ENCODE measurements at places on chromosomes 16 and 17. TPM values are rescaled to one million over a fixed set of nuclear protein-coding genes. Genes with fewer than 3 reads are reported as not detected.

DNA sequence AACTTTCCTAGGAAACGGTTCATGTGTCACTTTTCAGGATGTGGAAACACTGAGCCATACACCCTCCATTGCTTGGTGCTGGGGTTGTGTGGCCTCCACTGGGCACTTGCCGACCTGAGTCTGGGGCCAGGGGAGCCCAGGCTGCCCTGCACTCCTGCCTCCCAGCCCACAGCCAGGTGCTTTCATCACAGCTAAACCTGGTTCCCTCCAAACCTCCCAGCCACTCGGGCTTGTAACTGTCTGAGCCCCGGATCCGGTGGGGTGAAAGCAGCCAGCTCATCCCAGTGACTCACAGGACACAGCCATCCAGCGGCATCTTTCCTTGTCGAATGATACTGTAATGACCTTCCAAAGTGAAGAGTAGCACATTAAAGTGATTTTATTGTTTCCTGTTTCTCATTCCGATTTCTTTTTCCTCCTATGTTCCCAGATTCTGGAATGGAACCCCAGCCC, 19.8 kb downstream of the CARHSP1 start:
- H3K27me3 ChIP-seq, result no peaks in the 10 kb centered on the region
- no peaks in the 10 kb centered on the region for H3K4me1 ChIP-seq
- peak overlapping the region; percentile 23 for H3K27ac ChIP-seq

- H3K4me3 ChIP-seq, result no peak overlapping the region
- no peaks in the 10 kb centered on the region for H3K27me3 ChIP-seq
- DNase-seq, result no peak
- H3K4me1 ChIP-seq, result no peaks in the 10 kb centered on the region
- H3K27ac ChIP-seq, result no peak overlapping the region
- H3K36me3 ChIP-seq, result no peaks in the 10 kb centered on the region
Observed at GRCh38 chr17:4994081-4994595, 3.2 kb downstream of the INCA1 start.

DNA sequence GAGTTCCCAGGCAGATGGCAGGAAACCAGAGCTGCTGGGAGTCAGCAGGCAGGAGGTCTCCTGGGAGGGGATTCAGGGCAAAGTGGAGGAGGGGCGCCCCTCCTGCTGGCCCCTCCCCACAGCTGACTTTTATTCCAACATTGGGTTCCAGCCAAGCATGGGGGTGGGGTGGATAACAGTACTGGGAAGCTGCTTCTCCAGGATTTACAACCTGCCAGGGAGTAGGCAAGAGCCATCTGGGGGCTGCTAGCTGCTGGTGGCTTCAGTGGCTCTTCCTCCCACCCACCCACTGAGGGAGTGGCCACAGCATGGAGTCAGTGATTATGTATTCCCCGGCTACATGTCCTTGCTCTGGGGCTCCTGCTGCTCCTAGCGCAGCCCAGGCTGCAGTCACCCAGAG, 36.8 kb downstream of the TMEM132E start:
- no peaks in the 10 kb centered on the region for H3K4me1 ChIP-seq
- peaks cover 77% of the 10 kb centered on the region for H3K27me3 ChIP-seq
- H3K27ac ChIP-seq, result no peak overlapping the region
- H3K36me3 ChIP-seq, result no peaks in the 10 kb centered on the region
- H3K4me3 ChIP-seq, result no peak overlapping the region
- DNase-seq, result no peak

GRCh38 chr16:66334853-66335574, 31.5 kb upstream of the CDH5 start:
- DNase-seq, result no peak
- H3K27me3 ChIP-seq, result no peaks in the 10 kb centered on the region

DNA sequence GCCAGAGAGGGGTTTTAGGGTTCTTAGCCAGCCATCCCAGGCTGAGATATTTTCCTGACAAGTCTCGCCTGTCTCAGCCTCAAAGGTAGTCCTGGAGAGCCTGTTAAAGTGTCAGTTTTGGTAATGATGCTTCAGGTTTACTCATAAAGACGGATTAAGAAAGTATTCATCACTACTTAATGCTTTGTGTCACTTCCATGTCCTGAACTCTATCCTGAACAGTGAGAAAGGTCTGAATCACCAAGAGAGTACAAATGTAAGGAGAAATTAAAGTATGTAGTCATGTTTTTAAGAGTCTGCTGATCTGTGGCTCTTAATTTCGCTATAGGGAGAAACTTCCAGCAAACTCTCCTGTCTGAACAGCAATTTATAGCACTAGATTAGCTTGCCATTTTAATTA, 14.0 kb downstream of the RPGRIP1L start:
- DNase-seq, result no peak
- no peaks in the 10 kb centered on the region for H3K36me3 ChIP-seq
- H3K4me3 ChIP-seq, result no peak overlapping the region
- H3K27ac ChIP-seq, result no peak overlapping the region
- no peaks in the 10 kb centered on the region for H3K4me1 ChIP-seq

GRCh38 chr16:17483351-17483750, 12.6 kb upstream of the XYLT1 start:
- DNase-seq, result no peak
- H3K4me3 ChIP-seq, result no peak overlapping the region
- H3K27me3 ChIP-seq, result no peaks in the 10 kb centered on the region
- H3K4me1 ChIP-seq, result no peaks in the 10 kb centered on the region
- no peaks in the 10 kb centered on the region for H3K36me3 ChIP-seq
- no peak overlapping the region for H3K27ac ChIP-seq

DNA sequence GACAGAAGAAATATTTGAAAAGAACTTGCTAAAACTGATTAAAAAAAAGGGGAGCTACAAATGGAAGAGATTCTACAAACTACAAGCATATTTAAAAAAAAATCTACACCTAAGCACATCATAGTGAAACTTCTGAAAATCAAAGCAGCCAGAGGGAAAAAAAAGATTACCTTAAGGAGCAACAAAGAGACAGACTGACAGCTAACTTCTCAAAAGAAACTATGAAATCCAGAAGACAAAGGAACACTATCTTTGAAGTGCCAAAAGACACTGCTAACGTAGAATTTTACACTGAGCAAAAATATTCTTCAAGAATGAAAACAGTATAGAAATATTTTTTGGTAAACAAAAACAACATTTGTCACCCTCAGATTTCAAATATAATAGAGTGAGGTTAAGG, 151.2 kb downstream of the MYO1D start:
- H3K27ac ChIP-seq, result no peak overlapping the region
- no peak for DNase-seq
- no peaks in the 10 kb centered on the region for H3K36me3 ChIP-seq
- H3K4me3 ChIP-seq, result no peak overlapping the region
- no peaks in the 10 kb centered on the region for H3K27me3 ChIP-seq

GRCh38 chr17:6195123-6195522, 124.9 kb downstream of the WSCD1 start:
- H3K36me3 ChIP-seq, result no peaks in the 10 kb centered on the region
- no peaks in the 10 kb centered on the region for H3K27me3 ChIP-seq
- no peak overlapping the region for H3K4me3 ChIP-seq
- no peaks in the 10 kb centered on the region for H3K4me1 ChIP-seq

Gene RDM1
- total RNA-seq, result not detected

Gene RGS11
- 24.9 TPM for total RNA-seq

Gene KRT25
- 0.36 TPM for total RNA-seq

All from sigmoid colon (tissue), 7 donors.